Pulmonary artery endothelial cell (primary cell): ENCODE measurements at places on chromosomes 7 and 10. TPM values are rescaled to one million over a fixed set of nuclear protein-coding genes. Genes with fewer than 3 reads are reported as not detected.

- no peak for DNase-seq
Observed at GRCh38 chr10:120987359-120987758, 136.2 kb downstream of the WDR11 start.

- DNase-seq = no peak
Observed at GRCh38 chr7:108528183-108528712, 2.3 kb upstream of the PNPLA8 start.

GRCh38 chr10:93813507-93814465 is 56.0 kb downstream of the LGI1 start:
- no peak for DNase-seq

GRCh38 chr7:128701062-128701785 is 29.1 kb downstream of the GARIN1A start:
- no peak for DNase-seq

DNA sequence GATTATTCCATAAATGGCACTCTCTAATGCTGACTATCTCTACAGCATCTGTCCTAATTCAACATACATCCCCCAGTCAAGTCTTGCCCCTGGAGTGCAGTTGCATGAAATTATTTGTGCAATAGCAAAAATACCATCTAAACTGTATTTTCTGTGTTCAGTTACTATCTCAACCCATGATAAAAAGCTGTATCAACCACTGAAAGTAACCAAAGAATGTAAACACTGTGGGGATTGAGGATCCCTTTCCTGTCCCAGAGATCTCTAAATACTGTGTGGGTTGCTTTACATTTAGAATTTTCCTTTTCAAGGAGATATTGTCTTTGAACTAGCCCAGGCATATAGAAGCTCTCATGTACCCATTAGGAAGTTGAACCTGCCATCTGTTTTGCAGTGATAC is 23.9 kb upstream of the DGKI start:
- no peak for DNase-seq

- DNase-seq = no peak
Observed at GRCh38 chr10:103802081-103802480, 53.3 kb downstream of the SH3PXD2A start.

GRCh38 chr7:83599131-83599530 is 49.8 kb downstream of the SEMA3E start:
- no peak for DNase-seq

Gene CPA4
- total RNA-seq = 0.39 and 0.59 TPM in 2 replicates

DNA sequence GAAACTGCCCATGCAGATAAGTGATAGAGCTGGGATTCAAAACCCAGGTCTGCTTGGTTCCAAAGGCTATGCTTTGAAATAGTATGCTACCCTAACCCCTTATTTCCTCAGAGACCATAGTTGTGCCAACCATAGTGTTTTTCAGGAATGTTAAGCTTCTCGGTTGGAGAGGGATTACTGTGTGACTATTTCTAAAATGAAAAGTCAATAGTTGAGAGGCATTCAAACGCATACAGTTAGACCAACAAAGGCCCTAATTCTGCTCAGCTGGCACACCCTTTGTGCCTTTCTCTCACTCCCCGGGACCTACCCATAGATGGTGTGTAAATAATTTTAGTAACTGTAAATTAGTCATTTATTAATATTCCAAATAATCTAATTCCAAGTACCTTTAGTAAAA is 64.6 kb upstream of the RNF148 start:
- no peak for DNase-seq

DNA sequence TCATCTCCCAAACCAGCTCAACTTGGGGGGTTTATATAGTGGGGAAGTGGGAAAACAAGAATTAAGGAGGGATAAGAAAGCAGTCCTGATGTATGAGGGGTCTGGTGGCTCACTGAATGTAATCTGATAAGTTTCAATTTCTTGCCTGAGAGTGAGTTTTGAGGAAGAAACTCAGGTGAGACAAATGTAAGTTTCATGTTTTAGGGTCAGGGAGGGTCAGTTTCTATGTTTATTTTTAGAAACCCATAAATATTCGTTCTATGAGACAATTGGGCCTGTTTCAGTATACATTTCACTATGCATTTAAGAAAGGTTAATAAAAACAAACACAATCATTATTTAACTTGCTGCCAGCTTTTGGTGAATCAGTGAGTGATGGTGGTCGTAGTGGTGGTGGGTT is 128.0 kb upstream of the MBL2 start:
- no peak for DNase-seq

DNA sequence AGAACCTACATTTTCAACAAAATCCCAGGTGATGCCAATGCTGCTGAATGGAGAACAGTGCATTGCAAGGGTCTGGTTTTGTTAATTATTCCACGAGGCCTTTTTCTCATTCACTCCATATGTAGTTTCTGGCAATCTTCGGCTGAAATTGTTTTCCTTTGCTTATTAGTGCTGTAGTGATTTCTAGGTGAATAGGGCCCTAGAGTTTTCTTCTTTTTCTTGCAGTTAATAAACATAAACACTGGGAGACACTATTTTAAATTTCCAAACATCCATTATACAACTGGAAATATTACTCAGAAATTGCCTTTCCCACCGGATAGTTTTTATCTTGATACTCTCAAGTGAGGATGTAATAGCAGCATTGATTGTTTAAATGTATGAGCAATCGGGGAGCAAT is 435.6 kb downstream of the XPNPEP1 start:
- no peak for DNase-seq

Gene MRC1
- total RNA-seq = 2.4 and 3.2 TPM in 2 replicates

GRCh38 chr10:86330778-86331763 is 35.5 kb downstream of the GRID1 start:
- DNase-seq = no peak

DNA sequence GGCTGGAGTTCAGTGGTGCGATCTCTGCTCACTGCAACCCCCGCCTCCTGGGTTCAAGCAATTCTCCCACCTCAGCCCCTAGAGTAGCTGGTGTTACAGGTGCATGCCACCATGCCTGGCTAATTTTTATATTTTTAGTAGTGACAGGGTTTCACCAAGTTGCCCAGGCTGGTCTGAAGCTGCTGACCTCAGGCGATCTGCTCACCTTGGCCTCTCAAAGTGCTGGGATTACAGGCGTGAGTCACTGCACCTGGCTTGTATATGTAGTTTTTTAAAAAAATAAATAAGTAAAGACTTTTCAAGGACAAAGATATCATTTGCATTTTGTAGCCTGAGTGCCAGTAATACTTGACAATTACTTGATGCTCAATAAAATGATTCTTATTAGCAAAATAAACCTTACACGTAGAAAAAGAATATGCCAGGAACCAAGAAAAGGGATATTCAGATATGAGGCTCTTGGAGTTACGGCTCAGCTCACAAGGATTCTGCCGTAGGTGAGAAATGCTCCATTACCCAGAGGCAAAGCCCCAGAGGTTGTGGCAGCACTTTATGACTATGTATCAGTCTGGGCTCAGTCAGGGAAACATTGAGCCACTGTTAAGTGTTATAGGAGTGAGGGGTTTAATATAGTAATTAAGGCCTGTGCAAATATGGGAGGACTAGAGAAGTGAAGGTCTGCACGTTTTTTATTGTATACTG is 98.5 kb downstream of the TPST1 start:
- no peak for DNase-seq

Gene ZNF853
- 0.39 and 0.79 TPM in 2 replicates for total RNA-seq

DNA sequence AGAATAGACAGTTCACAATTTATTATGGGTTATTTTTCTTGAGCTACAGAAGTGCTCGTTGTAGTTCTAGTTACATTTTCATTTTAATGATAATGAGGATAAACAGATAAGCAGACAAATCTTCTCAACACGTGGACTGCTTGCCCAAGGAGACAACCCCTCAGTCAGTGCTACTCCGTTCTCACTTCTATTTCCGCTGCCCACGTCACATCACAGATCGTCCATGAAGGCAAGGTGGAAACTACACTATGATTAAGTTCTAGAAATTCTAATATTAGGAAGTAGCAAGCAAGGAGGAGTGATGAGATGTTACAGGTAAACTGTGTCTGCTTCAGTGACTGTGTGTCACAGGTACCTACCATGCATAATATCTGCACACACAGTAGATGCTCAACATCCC is 210.5 kb downstream of the CHCHD3 start:
- no peak for DNase-seq

DNA sequence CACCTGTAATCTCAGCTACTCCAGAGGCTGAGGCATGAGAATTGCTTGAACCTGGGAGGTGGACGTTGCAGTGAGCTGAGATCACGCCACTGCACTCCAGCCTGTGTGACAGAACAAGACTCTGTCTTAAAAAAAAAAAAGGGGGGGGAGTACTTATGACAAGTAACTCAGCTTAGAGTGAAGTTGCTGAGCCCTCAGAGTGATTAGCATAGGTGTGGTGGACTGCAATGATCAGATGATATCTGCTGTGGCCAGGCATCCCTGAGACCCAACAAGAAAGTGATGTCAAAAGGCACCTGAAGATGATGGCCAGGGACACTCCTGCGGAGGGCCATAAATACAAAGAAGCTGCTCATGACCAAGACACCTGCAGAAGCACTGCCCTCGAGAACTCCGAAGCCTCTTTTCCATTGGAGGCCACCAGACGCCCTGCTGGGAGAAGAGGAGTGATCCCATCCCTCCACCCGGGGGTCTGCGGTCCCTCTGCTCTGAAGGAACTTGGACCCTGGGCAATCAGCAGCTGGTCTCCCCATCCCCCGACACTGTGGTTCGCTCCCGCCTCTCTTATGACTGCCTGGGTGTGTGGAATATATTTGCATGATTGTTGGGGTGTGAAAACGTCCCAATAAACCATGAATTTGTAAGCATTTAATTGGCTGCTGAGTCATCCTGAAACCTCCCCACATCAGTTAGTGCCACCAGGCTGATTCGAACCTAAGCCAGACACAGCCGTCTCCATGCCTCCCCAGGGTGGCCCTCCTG is 46.0 kb downstream of the RASGEF1A start:
- DNase-seq = no peak

- no peak for DNase-seq
Observed at GRCh38 chr10:70052462-70053217, at the start of gene MACROH2A2. MACROH2A2 (plus strand) TSS chr10:70052846; CDS start chr10:70075659, 22,813 bp downstream.

GRCh38 chr10:4849555-4850242 is 23.7 kb downstream of the AKR1E2 start:
- DNase-seq = peak; percentile 89

Gene BICC1
- total RNA-seq = 1.7 and 3.2 TPM in 2 replicates

GRCh38 chr10:102865620-102866019 is 3.6 kb upstream of the AS3MT start:
- no peak for DNase-seq

DNA sequence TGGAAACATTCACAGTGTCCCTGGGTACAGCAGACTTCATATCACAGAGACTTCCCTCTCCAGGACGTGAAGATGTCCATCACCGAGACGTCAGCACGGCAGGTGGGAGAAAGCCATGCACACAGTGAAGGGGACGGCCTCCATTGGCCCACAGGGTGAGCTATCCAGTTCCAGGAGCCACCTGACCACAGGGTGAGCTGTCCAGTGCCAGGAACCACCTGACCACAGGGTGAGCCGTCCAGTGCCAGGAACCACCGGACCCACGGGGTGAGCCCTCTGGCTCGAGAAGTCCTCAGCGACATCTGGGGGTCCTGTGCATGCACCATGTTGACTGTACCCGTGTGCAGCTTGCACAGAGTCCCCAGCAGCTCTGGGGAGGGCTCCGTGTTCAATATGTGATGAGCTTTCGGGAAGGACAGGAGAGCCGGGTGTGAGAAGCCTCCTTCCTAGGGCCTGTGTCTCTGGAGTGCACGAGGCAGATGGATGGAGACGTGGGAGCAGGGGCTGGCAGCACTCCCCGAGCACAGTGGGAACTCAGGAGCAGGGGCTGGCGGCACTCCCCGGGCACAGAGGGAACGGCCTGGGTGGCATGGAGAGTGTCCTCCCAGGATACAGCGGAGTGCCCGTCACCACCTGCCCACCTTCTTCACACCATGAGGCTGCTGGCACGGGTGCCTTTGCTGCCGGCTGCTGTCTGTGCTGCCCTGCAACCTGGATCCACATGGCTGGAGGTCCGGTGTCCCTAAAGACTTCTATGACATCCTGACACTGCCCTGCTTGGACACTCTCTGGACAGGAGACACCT is 616.2 kb downstream of the DNAJB6 start:
- no peak for DNase-seq

Gene LRRC18
- total RNA-seq = not detected in 2 replicates

DNA sequence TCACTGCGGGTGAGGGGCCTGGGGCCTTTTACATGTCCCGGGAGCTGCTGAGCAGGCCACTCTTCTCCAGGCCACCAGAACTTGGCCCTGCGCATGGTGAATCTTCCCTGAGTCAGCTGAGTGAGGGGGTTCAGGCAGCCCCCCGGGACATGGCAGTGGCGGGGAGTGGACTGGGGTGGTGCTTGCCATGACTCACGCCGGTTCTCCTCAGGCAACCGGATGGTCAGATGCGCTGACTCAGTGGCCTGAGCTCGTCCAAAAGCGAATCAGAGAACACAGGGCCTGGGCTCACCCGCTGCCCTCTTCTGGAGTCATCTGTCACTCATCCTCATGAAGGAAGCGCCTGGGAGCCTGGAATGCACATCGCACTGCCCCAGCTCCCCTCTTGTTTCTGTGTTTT is 33.5 kb downstream of the HTRA1 start:
- peak; percentile 74 for DNase-seq

Gene PALS2
- 24.6 and 26.3 TPM in 2 replicates for total RNA-seq

- DNase-seq = no peak
Observed at GRCh38 chr7:116854132-116854531, 8.3 kb upstream of the CAPZA2 start.

Gene MYL10
- not detected in 2 replicates for total RNA-seq

- DNase-seq = peak; percentile 20
Observed at GRCh38 chr10:36254199-36254598, 612.1 kb upstream of the FZD8 start.

Gene SLC29A4
- total RNA-seq = 1.7 and 2.7 TPM in 2 replicates

DNA sequence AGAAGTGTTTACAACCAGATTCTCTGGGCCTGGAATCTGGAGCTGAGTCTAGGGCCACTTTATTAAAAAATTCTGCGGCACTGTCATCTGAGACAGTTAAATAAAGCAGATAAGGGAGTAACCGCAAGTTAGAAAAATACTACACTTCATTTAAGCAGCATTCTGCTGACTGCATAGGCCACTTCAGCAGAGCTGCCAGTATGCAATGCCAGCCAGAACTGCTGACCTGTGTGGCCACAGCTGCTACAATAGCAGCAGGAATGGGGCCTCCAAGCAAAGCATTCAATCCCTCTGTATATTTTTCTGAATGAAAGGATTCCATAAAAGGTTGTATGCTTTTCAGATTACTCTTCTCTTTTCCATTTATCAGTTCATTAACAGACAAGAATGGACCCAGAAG is 136.0 kb downstream of the COL28A1 start:
- no peak for DNase-seq
